Mesenchymal stem cell (in vitro differentiated cells and primary cell): ENCODE measurements at places on chromosomes 16 and 17.
A peak's percentile ranks its signal among the peaks of the same experiment; 100 is the strongest.

DNA sequence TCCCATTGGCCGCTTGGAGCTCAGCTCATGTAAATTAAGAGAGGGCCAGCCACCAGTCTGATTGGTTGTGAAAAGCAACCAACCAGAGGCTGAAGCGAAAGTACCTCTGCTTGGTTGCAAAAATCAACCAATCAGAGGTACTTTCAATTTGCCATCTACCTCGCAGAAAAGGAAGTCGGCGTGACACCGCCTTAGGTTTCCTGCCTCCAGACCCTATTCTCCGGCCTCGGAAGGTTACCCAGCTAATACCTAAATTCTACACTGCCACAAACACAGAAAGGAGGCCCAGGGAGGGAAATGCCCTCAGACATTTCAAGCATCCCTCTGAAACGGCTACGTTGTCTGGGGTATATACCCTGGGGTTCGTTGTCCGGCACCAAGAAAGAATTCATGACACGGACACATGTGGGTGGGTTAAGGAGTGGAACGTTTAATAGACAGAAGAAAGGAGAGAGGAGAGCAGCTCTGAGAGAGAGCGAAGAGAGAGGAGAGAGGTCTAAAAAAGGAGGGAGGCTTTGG, 481.3 kb downstream of the TMEM114 start:
- no peaks in the 10 kb centered on the region for H3K27me3 ChIP-seq
- no peak overlapping the region for H3K4me3 ChIP-seq
- DNase-seq, result no peak
- H3K27ac ChIP-seq, result no peak overlapping the region

GRCh38 chr16:73154063-73154870, 106.3 kb upstream of the ZFHX3 start:
- H3K27ac ChIP-seq, result no peak overlapping the region
- H3K4me3 ChIP-seq, result no peak overlapping the region
- no peak for DNase-seq
- no peaks in the 10 kb centered on the region for H3K4me1 ChIP-seq
- no peaks in the 10 kb centered on the region for H3K27me3 ChIP-seq

DNA sequence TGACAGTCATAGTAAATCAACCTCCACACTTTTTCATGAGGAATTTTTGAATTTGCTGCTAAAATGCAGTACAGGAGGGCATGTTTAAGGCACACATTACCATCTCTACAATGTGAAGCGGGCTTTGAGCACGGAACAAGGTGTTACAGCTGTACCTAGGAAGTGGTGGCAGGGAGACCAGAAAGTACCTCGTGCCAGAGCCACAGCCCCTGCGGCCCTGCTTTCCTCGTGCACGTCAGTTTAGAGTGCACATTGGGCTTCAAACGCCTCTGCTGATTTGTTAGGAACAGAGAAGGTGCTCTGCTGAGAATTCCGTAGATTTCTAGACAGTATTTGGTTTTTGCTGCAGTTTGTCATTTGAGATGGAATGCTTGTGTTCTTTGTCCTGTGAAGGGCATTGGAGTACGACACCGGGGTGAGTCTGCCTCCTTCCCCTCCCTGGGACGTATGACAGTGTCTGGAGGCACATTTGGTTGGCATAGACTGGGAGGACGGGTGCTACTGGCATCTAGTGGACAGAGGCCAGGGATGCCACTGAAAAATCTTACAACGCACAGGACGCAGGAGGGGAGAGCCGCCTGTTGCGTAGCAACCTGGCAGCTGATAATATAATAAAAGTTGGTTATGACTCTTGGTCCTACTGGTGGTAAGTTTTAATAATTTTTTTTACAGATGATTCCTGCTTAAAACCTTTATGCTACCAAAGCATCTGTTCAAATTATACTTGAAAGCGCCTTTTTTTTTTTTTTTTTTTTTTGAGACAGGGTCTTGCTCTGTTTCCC, 9.1 kb downstream of the FOXK2 start:
- no peaks in the 10 kb centered on the region for H3K36me3 ChIP-seq
- H3K27ac ChIP-seq, result no peak overlapping the region
- peaks cover 22% of the 10 kb centered on the region for H3K4me1 ChIP-seq
- peak; percentile 29 for DNase-seq
- no peak overlapping the region for H3K4me3 ChIP-seq

DNA sequence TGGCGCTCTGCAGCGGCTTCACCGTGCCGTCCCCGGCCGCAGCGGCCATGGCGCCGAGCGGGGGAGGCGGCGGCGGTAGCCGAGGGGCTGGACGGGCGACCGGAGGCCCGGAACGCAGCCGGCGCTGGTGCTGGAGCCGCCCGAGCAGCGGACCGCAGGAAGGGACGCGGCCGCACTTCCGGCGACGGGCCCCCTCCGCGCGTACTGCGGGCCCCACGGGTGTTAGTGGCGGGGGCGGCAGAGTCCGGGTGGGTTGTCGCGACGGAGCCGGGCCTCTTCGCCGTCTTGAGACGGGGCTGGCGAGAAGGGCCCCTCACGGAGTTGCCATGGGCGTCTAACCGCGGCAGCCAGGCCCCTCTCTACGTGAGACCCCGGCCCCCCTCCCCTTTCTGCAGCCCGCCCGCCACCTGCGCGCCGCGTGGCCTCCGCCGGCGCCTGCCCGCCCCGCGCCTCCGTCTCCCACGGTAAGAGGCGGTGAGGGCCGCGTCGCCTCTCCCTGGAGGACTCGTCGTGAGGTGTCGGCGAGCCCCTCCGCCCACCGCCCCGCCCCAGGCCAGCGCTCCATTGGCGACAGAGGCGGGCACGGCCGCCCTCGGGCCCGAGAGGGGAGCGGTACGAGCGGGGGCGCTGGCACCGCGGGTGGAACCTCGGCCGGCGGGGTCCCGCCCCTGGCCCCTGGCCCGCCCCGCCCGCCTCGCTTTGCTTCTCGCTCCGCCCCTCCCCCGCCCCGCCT, at the start of the genes VPS9D1 and ZNF276:
Gene VPS9D1 (minus strand): TSS at position 86 of the 733 bp plus-strand sequence. CDS start 37 bp downstream, at position 49.
Gene ZNF276 (plus strand): TSS at position 725 of the 733 bp plus-strand sequence. CDS start 104 bp downstream, outside the sequence.
- peak; percentile 84 for DNase-seq
- peaks cover 36% of the 10 kb centered on the region for H3K4me1 ChIP-seq
- peaks cover 57% of the 10 kb centered on the region for H3K36me3 ChIP-seq

GRCh38 chr16:30063278-30063892, 2.2 kb upstream of the ALDOA start:
- DNase-seq, result no peak
- H3K27ac ChIP-seq, result peak overlapping the region; percentile 97
- no peaks in the 10 kb centered on the region for H3K27me3 ChIP-seq

- H3K4me1 ChIP-seq, result peaks cover 2% of the 10 kb centered on the region
- no peak for DNase-seq
- H3K4me3 ChIP-seq, result no peak overlapping the region
- no peaks in the 10 kb centered on the region for H3K27me3 ChIP-seq
Observed at GRCh38 chr17:82157046-82158035, 55.3 kb downstream of the CCDC57 start.

DNA sequence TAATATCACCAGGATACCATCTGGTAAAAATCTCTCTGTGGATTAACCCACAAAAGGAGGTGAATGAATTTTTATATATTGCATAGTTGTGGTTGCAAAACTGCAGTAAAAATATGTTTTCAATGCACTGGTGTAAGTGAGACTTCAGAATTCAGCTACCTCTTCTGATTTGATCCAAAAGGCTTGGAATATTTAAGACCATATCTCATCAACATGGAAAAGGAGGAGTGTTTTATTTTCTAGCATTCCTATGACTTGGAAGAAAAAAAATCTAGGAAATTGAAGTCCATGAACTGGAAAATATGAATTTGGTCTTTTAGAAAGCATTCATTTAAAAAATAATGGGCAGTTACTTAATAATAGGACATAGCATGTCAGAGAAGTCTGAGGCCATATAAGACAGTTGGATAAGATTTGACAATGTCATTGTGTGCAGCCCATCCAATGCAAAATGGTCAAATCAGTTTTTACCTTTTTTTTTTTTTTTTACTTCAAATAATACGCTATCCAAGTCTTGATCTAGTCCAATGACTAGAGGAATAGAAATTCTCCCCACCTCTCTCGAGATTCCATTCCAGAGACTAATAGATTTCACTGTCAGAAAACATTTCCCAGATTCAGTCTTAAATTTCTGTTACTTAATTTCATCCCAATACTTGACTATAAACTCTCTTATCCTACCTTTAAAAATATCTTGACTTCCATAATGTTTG, 364.9 kb upstream of the PMFBP1 start:
- H3K4me1 ChIP-seq, result no peaks in the 10 kb centered on the region
- no peak for DNase-seq
- no peak overlapping the region for H3K27ac ChIP-seq

- no peak for DNase-seq
- H3K4me1 ChIP-seq, result peaks cover 12% of the 10 kb centered on the region
- no peaks in the 10 kb centered on the region for H3K27me3 ChIP-seq
- H3K4me3 ChIP-seq, result no peak overlapping the region
- no peaks in the 10 kb centered on the region for H3K36me3 ChIP-seq
Observed at GRCh38 chr16:86786338-86786737, 208.0 kb downstream of the FOXL1 start.

DNA sequence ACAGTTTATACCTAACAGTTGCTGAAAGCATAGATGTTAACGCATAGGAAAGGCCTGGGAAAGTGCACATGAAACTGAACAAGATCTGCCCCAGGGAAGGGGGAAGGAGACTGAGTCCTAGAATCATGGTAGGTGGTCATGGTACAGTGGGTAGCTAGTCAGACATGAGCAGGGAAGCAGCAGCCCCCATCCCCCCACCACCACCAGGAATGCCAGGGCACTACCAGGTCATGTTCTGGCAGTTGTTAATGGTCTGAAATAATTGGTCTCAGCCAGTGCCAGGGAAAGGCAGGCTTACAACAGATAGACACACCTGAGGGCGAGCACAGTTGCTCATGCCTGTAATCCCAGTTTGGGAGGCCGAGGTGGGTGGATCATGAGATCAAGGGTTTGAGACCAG, 185.2 kb downstream of the CPPED1 start:
- H3K4me3 ChIP-seq, result no peak overlapping the region
- no peak overlapping the region for H3K27ac ChIP-seq

DNA sequence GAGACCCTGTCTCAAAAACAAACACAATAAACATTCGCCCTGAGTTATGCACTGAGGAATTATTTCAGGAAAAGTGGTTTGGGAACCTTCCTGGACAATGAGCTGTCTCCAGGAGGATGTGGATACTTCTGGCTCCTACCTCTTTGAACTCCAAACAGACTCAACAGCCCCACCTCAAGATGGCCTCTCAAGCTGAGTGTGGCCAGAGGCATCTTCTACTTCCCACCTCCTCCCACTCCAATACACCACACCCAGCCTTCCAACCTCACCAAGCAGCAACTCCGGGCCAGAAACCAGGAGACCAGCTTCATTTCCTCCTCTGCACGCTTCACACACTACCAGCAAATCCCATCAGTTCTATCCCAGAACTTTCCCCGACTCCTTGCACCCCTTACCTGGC, 11.6 kb downstream of the HBQ1 start:
- no peaks in the 10 kb centered on the region for H3K4me1 ChIP-seq
- no peaks in the 10 kb centered on the region for H3K27me3 ChIP-seq
- H3K36me3 ChIP-seq, result peaks cover 91% of the 10 kb centered on the region
- no peak overlapping the region for H3K27ac ChIP-seq
- H3K4me3 ChIP-seq, result no peak overlapping the region
- no peak for DNase-seq

- H3K36me3 ChIP-seq, result no peaks in the 10 kb centered on the region
- H3K4me1 ChIP-seq, result peaks cover 18% of the 10 kb centered on the region
- DNase-seq, result no peak
- no peak overlapping the region for H3K27ac ChIP-seq
- no peaks in the 10 kb centered on the region for H3K27me3 ChIP-seq
- H3K4me3 ChIP-seq, result peak overlapping the region; percentile 76
Observed at GRCh38 chr17:4710693-4711634, 532 bp downstream of the ARRB2 start.

GRCh38 chr16:24953721-24954120, 61.4 kb downstream of the ARHGAP17 start:
- no peaks in the 10 kb centered on the region for H3K27me3 ChIP-seq
- H3K36me3 ChIP-seq, result peaks cover 94% of the 10 kb centered on the region
- H3K4me1 ChIP-seq, result no peaks in the 10 kb centered on the region
- no peak overlapping the region for H3K4me3 ChIP-seq
- H3K27ac ChIP-seq, result no peak overlapping the region

DNA sequence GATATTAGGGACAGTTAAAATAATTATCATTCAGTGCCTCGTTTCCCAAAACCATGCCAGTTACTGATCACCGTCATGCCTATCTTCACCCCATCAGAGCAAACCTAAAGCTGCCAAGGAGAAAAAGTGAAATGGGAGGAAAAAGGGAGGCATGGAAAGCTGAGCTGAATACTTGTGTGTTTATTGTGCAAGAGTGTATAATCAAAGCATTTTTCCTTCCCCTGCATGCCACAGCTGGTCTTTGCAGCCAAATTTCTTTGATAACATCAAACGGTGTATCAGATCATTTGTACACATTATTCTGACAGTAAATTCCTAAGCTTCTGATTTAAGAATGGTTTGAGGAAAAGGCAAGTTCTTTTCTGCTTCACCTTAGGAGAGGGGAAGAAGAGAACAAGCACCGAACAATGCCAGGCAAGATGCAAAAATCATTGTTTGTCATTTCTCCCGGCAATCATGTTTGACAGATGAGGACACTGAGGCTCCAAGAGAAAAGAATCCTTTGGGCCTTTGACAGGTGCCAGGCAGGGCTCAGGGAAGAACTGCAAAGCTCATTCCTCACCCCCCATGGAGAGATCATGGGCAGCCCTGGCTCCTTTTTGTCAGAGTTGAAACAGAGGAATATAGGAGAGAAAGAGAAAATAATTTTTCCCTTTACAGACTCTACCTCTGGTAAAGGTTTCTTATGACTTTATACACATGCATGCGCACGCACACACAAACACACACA, 51.4 kb upstream of the ARHGAP44 start:
- H3K27me3 ChIP-seq, result no peaks in the 10 kb centered on the region
- no peak overlapping the region for H3K27ac ChIP-seq
- H3K4me3 ChIP-seq, result no peak overlapping the region
- H3K4me1 ChIP-seq, result peaks cover 2% of the 10 kb centered on the region
- DNase-seq, result no peak

DNA sequence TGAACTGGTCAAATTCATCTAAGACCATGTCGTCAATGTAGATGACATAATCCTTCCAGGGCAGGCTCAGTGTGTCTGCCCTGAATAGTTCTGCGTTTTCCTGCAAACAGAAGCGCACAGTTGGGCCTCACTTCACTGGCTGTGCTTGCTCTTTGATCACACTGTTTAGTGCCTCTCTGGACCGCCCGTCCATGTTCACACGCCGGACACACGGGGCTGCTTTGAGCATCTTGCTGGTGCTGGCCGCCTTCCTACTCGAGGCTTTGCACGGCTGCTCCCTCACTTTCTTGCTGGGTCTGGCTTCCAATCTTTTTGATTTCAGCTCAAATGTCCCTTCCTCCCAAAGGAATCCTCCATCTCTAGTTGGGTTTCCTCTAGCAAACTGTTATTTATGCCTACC, 37.4 kb downstream of the DNAH17 start:
- H3K27ac ChIP-seq, result no peak overlapping the region
- no peak for DNase-seq
- no peak overlapping the region for H3K4me3 ChIP-seq
- no peaks in the 10 kb centered on the region for H3K27me3 ChIP-seq

DNA sequence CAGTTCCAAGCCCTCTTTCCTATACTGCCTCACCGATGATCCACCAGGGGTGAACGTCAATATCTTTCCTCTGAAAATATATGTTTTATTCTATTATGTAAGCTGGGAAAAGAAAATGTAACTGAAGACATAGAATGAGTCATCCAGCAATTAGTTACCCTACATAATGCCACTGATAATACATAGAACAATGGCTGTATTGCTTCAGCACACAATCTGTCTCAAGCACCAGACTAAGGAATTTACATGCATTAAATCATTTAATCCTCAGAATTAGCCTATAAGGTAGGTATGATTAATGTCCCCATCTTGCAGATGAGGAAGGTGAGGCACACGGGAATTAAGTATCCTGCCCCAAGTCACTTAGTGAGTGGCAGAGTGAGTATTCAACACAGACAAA, 472.8 kb downstream of the TOX3 start:
- no peaks in the 10 kb centered on the region for H3K36me3 ChIP-seq
- H3K4me3 ChIP-seq, result no peak overlapping the region
- DNase-seq, result no peak
